ENCODE measurements at places on chromosomes 5 and 9. TPM values are rescaled to one million over a fixed set of nuclear protein-coding genes. Genes with fewer than 3 reads are reported as not detected.

SHOC1 gene
- total RNA-seq: not detected

PCDHB12 gene
- not detected for total RNA-seq

DBH gene
- not detected for total RNA-seq

DNA sequence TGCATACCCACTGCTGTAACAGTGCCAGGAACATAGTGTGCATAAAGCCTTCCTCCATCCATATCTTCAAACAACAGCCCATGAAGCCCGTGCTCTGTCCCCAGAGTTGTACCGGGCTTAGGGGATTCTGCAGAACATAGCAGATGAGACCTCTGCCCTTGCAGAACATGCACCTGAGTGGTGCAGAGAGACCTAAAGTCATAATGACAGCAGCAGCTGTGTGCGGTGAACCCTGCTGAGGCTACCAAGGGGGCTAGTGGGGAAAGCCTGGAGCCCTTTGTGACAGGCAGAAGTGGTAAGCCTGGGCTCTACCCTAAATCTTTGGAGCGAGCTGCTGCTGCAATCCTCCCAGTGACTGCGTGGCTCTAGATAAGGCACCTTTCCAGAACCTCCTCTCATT, 32.2 kb upstream of the BRD3 start:
- no peak for DNase-seq
- H3K27ac ChIP-seq: no peak overlapping the region
- H3K36me3 ChIP-seq: no peaks in the 10 kb centered on the region
- no peaks in the 10 kb centered on the region for H3K4me1 ChIP-seq
- peaks cover 2% of the 10 kb centered on the region for H3K27me3 ChIP-seq
- no peak overlapping the region for H3K4me3 ChIP-seq

DNA sequence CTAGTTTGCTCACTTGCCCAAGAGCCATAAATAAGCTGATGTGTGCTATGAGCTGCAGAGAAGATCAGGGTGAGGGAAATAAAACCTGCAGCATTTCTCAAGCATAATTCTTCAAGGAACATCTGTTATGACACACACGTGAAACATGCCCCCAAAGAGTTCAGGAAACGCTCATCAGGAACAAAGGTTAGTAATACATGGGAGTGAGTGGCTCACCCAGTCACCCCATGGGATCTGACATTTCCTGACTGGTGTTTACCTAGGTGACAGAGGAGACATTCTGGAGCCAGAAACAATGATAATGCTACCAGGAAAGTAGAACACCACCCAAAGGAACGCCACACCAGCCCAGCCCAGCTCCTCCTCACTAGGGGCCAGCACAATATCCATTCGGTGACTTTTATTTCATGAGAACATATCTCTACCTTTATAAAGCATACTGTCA, 66.0 kb downstream of the FRMD3 start:
- H3K4me3 ChIP-seq: no peak overlapping the region
- no peaks in the 10 kb centered on the region for H3K36me3 ChIP-seq
- H3K27ac ChIP-seq: no peak overlapping the region
- H3K4me1 ChIP-seq: peaks cover 13% of the 10 kb centered on the region
- DNase-seq: no peak

DNA sequence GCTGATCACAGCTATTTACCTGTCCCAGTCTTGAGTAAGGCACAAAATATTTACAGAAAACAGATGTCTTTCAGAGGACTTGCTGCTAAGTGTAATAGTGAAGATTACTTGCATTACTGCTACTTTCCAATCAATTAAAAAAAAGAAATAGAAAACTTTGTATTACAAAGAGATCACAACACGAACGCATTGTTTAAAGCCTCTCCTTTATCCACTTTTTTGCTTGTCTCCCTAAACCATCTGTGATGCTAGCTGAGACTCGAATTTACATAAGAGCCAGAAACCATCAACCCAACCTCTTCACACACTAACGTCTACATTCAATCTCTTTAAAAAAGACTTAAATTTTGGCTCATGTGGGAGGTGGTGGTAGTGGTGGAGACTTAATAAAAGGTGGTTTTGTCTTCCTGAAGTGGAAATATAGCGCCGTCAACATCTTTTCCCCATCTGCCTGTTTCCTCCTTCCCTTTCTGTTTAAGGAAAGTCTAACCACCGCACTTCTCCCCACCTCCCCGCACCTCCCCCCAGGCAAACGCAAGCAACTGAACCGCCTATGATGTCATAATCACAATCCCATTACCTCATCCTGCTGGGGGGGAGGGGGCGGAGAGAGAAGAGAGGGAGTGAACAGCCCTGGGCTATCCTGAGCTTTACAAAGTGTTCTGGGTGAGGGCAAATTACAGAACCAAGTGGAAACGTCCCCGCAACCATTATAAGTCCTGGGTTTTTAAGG, 948 bp upstream of the FAM53C start:
- no peaks in the 10 kb centered on the region for H3K27me3 ChIP-seq
- peaks cover 5% of the 10 kb centered on the region for H3K36me3 ChIP-seq
- no peak for DNase-seq
- peak overlapping the region; percentile 99 for H3K27ac ChIP-seq
- peak overlapping the region; percentile 55 for H3K4me3 ChIP-seq
- H3K4me1 ChIP-seq: peaks cover 28% of the 10 kb centered on the region

- no peak overlapping the region for H3K27ac ChIP-seq
- no peaks in the 10 kb centered on the region for H3K36me3 ChIP-seq
- no peak overlapping the region for H3K4me3 ChIP-seq
- no peak for DNase-seq
- no peaks in the 10 kb centered on the region for H3K27me3 ChIP-seq
- H3K4me1 ChIP-seq: no peaks in the 10 kb centered on the region
Observed at GRCh38 chr9:122201641-122202040, 27.1 kb downstream of the LHX6 start.

- H3K4me1 ChIP-seq: no peaks in the 10 kb centered on the region
- H3K36me3 ChIP-seq: no peaks in the 10 kb centered on the region
- no peak overlapping the region for H3K27ac ChIP-seq
- no peak overlapping the region for H3K4me3 ChIP-seq
Observed at GRCh38 chr5:168734620-168735300, 155.6 kb upstream of the PANK3 start.

DNA sequence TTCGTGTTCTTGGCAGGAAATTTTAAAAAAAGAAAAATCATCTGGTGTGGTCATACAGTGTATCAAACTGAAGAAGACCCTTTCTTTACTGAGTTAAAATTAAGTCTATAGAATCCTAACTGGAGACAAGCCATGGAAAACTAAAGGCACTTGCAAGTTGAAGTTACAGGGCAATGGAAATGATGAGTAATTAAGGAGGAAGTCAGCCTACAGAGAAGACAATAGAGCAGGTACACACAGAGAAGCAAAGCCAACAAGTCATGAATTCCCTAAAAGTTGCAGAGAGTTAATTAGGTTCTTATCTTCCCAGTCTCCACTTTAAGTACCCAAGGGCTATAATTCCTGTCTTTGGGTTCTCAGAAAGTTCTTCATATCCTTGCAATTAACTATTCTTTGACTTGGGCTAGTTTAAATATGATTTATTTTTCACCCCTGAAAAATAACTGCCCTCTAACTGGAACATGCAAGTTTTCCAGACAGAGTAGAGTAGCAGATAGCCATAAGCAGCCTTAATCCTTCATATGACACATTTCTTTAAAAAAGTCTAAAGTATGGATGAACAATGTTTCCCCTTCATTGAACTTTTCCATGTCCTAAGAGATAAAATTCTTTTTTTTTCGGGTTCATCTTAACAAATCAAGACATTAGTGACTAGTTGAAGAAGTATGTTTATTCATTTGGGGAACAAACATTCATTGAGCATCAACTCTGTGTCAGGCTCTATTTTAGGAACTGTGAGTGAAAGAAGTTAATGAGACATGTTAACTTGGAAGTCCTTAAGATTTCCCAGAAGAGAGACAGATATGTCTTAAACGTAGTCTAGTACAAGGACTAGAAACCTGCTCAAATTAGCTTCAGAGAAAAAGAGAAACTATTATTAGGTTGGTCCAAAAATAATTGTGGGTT, 5.2 kb upstream of the ITGA2 start:
- H3K4me3 ChIP-seq: no peak overlapping the region
- no peaks in the 10 kb centered on the region for H3K36me3 ChIP-seq
- H3K27ac ChIP-seq: no peak overlapping the region
- H3K27me3 ChIP-seq: no peaks in the 10 kb centered on the region

- no peaks in the 10 kb centered on the region for H3K4me1 ChIP-seq
- H3K27ac ChIP-seq: no peak overlapping the region
- H3K27me3 ChIP-seq: no peaks in the 10 kb centered on the region
- no peaks in the 10 kb centered on the region for H3K36me3 ChIP-seq
Observed at GRCh38 chr9:23123048-23123632, 676.5 kb downstream of the DMRTA1 start.

DNA sequence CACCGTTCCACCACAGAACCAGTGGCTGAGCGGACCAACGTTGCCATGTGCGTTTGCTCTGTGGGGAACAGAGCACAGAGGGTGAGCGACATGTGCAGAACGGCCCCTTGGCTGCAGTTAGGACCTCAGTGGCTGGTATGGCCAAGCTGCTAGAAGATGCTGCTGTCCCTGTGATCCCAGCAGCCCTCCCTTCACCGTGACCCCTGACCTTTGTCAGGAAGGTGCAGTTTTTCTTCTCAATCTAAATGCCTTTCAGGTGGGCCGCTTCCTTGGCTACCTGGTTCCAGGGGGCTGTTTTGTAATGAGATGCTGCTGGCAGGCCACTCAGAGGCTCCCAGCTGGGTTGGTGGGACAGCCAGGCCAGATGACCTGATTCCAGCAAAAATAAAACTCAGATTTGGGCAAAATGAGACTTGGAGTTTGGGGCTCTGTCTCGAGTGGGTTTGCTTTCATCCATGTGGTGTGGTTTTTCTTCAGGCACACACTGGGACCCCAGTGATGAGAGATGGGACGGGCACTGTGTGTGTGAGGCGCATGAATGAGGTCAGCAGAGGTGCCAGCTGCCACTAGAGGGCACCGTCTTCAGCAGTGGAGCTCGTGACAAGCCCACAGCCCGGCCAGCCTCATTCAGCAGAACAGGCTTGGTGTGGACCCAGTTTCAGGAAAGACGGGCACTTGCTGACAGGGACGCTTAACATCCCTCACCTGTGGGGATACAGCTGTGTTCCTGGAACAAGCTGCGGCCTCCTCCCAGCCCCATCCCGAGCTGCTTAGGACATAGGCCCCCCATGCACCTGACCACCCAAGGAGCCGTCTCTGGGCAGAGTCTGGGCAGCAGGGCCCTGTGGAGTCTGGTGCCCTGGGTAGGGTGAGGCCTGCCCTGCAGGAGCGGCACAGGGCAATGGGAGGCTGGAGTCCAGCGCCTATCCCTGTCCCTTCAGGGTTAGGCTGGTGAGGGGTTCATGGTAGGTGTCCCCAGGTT, 4.1 kb downstream of the MRPS2 start:
- no peak overlapping the region for H3K4me3 ChIP-seq
- H3K36me3 ChIP-seq: no peaks in the 10 kb centered on the region
- peaks cover 10% of the 10 kb centered on the region for H3K4me1 ChIP-seq
- no peak overlapping the region for H3K27ac ChIP-seq
- peak; percentile 64 for DNase-seq

DNA sequence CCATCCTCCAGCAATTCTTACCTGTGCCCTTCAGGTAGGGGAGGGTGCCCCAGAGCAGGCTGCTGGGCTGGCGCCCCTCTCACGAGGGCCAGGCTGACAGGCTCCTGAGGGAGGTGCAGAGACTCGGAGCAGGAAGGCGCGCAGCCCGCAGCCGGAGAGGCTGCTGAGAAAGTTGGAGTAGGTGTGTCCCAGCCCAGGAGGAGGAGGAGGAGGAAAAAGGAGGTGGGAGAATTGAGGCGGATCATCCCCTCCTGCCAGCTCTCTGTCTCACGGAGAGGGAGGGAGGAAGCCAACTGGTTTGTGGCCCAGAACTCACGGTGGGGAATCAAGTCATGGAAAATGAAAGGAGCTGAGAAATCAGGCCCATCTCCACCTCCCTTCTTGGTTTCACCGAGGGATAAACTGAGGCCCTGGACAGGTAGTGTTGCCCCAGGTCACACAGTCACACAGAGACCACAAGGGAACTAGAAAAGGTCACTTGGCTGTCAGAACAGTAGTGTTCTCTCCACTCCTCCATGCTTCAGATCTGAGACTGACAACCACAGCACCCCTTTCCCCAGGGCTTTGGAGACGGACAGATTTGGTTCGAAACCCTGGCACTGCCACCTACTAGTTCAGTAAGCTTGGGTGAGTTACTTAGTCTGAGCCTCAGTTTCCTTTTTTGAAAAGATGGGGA, at the start of gene FAT2:
Gene FAT2 (minus strand): TSS at position 188 of the 676 bp plus-strand sequence. CDS start 22,400 bp downstream, outside the sequence.
- DNase-seq: no peak
- no peaks in the 10 kb centered on the region for H3K27me3 ChIP-seq
- no peak within 1 kb of the TSS for H3K4me3 ChIP-seq
- no peak within 1 kb of the TSS for H3K27ac ChIP-seq
- H3K4me1 ChIP-seq: no peaks in the 10 kb centered on the region

DNA sequence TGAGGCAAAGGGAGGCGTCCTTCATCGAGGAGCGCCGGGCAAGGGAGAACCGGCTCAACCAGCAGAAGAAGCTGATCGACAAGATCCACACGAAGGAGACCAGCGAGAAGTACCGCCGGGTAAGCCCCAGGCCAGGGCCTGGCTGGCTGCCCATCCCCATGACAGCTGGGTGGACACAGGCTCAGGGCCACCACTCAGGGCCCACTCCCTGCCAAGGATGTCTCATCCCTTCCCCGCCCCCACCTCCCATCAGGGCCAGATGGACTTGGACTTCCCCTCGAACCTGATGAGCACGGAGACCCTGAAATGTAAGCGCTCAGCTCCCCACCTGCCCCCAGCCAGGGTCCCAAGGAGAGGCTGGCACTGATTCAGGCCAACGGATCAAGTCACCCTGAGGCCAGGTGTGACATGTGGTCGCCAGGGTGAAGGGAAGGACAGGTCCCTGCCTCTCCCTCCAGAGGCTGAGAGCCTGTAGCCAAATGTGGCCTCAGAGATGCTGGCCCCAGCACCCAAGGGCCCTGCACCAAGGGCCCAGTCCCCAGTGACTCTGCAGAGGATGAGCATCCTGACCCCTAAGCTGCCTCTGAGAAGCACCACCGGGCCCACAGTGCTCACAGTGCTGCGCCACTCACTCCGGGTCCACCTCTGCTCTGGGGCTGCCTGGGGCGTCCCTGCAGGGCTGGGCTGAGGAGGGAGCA, 3.1 kb upstream of the RABL6 start:
- no peak for DNase-seq
- H3K27me3 ChIP-seq: peaks cover 4% of the 10 kb centered on the region
- H3K27ac ChIP-seq: no peak overlapping the region
- H3K36me3 ChIP-seq: no peaks in the 10 kb centered on the region
- no peak overlapping the region for H3K4me3 ChIP-seq

Data from B cell (primary cell).